ENCODE measurements at places on chromosomes 6 and 20. TPM values are rescaled to one million over a fixed set of nuclear protein-coding genes. Genes with fewer than 3 reads are reported as not detected.

EGFL8 gene
- total RNA-seq = 0.99 TPM

ZC2HC1B gene
- not detected for total RNA-seq

GRCh38 chr6:151010071-151010470 is 144.6 kb downstream of the MTHFD1L start:
- no peak for DNase-seq

DSP gene
- under 0.01 TPM for total RNA-seq

EYS gene
- total RNA-seq = not detected

DNA sequence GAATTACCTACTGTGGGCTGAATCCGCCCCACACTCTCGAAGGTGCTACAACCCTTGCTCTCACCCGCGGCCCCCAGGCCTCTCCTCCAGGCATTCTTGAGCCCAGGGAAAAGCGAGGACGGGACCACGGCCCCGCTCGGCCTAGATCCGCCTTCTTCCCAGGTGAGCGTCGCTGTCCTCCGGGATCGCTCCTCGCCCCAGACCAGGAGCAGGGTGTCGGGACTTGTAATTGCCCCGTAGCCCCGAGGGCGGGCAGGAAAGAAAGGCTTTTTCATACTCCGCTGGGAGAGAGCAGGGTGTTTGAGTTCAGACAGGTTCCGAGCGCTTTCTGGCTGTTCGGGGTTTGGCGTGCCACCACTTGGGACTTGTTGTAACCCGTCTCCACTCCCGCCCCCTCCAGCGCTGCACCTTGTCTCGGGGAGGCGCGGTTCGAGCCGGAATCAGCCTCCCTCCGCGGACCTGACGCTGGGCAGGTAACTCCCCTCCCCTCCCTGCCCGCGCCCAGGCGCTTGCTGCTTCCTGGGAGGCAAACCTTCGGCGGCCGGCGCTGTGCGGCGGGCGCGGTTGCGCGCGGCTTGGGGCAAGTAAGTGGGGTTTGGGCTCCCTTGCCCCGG is at the start of gene FAM83B:
TSS of gene FAM83B (plus strand) at position 529 of the 614 bp plus-strand sequence. CDS start 23,476 bp downstream, outside the sequence.
- DNase-seq = no peak

- no peak for DNase-seq
These were observed 3.9 kb downstream of the RAB44 start for GRCh38 chr6:36701401-36701991.

- no peak for DNase-seq
These were observed 1.9 kb upstream of the TRIM38 start for GRCh38 chr6:25960734-25961133.

GRCh38 chr20:53621482-53622246 is 28.0 kb upstream of the ZNF217 start:
- peak; percentile 91 for DNase-seq

DNA sequence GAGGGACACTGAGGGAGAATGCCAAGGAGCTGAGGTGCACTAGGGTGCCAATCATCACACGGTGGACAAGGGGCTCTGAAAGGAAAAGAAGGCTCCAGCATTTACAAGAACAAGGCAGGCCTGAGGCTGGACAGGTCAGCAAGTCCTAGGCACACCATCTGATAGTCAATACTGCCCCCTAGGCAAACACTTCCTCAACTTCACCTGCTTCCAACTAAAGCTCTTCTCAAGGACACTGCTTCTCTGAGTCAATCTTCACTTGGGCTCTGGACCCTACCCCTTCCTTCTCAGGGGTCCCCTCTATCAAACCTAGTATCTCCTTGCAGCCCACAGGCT is 37.7 kb upstream of the SLC4A11 start:
- peak; percentile 27 for DNase-seq

LY86 gene
- not detected for total RNA-seq

GRCh38 chr6:168133168-168133561 is 54.2 kb upstream of the FRMD1 start:
- DNase-seq = peak; percentile 62

WFDC6 gene
- not detected for total RNA-seq

RUNX2 gene
- 2.1 TPM for total RNA-seq

GRCh38 chr20:49877386-49877921 is 37.9 kb downstream of the SPATA2 start:
- DNase-seq = no peak

- no peak for DNase-seq
These were observed 253.7 kb downstream of the TMEM242 start for GRCh38 chr6:157069585-157069984.

TREML2 gene
- total RNA-seq = not detected

CDH26 gene
- total RNA-seq = 0.50 TPM

DNA sequence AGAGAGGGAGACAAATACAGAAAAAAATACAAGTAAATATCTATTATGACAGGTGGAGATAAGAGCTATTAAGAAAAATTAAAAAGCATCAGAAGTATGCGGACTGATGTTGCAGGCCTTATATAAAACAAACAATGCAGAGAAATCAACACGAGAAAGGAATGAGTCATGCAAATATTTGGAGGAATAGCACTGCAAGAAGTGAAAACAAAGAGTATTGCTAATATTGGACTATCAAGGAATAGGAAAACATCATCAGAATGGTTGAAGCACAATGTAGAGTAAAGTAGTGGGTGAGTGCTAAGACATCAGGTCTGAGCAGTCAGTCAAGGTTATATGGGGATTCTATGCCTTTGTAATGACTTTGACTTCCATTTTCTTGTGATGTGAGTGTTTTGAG is 657.5 kb upstream of the GJE1 start:
- DNase-seq = no peak
